Natural killer cell (primary cell): ENCODE measurements at places on chromosomes 4 and X.
A peak's percentile ranks its signal among the peaks of the same experiment; 100 is the strongest.

- peak; percentile 4 for DNase-seq
These were observed 32.7 kb downstream of the ELF2 start for GRCh38 chr4:139144161-139144859.

GRCh38 chr4:115117651-115118050 lies 4.2 kb upstream of the NDST4 start:
- DNase-seq = no peak

DNA sequence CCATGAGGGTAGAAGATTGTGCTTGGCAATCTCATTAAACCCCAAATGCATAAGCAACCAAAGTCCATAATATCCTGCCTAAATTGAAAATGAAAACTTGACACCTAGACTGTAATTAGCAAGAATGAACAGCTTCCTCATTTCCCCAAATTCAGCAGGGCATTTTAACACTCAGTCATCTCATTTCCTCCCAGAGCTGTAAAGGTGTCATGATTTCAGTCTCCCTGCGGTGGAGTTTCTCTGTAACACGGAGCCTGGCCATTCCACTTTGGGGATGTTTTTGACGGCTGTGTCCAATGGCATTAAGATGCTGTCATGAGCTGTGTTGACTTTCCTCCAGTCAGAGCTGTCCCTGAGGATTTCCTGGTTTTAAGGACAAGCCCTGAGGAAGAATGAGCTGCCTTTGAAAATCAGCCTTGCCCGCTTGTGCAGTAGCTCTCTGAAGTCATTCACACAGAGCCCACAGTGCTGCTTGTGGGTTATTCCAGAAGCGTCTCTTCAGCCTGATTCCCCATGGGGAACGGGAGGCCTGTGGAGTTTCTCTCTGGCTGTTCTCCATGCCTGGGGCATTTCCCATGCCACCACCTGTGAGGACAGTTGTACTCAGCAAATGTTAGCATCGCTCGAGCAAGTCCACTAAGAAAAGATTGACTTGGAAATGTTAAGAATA lies 187.0 kb downstream of the MID1 start:
- no peak for DNase-seq

GRCh38 chr4:77692847-77693432 lies 87.3 kb downstream of the CXCL13 start:
- DNase-seq = no peak

DNA sequence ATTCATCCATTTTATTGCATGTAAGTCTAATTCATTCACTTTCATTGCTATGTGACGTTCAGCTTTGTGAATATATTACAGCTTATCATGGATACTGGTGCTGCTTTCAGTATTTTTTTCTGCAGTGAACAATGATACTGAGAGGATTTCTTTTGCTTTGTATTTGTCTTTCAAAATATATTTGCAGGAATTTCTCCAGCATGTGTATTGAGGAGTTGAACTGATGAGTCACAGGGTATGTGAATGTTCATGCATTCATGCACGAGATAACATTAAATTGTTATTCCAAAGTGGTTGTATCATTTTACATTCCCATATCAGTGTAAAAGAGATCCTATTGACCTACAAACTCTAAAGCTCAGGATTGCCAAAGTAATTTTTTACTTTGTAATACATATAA lies 283.8 kb upstream of the ARSJ start:
- no peak for DNase-seq
